ENCODE measurements at places on chromosomes 1 and 21.

GRCh38 chr1:213380865-213381264, 329.8 kb downstream of the RPS6KC1 start:
- DNase-seq, result no peak

GRCh38 chr1:36446746-36447145, 3.5 kb downstream of the OSCP1 start:
- DNase-seq, result no peak

DNA sequence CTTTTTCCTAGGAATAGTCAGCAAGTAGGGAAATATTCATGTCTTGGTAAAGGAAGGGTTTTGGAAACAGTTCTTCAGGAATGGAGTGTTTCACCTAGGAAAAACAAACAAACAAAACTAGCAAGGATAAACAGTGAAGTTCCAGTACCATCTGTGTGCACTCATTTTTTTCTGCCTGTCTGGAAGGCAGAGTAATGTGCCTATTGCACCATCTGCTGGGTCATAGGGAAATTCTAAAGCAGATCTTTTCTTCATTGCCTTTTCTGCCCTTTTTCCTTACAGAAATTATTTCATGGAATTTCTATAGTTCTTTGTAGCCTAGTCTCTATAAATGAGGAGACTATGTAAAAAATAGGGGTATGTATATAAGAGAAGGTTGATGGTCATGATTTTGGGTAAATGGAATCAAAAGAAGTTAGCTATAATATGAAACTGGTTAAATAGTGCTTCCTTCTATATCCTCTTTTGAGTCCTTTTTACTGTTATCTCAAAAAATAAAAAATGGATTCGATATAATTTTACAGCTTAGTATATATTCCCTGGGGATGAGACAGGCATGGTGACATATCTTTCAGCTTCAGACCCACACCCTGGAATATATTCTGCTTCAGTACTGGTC, 3.4 kb upstream of the HRNR start:
- DNase-seq, result peak; percentile 49

DNA sequence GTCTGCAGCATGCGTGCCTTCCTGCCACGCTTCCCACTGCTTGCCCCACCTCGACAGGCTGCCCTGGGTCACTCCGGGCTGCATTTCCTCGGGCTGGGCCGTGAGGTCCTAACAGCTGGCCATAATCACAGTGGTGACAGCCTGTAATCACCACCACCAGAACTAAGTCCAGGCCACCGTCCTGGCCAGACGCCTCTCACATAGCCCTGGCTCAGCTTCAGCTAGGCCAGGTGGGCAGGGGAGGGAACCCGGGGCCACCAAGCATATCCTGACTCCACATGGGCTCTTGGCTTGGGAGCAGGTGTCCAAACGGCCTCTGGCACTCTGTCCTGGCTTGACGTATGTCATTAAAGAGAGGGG, 229.5 kb downstream of the TRABD2B start:
- no peak for DNase-seq

GRCh38 chr1:73593804-73594203, 604.2 kb downstream of the LRRIQ3 start:
- DNase-seq, result no peak

GRCh38 chr1:22903113-22903512, 69.6 kb downstream of the LACTBL1 start:
- peak; percentile 36 for DNase-seq

DNA sequence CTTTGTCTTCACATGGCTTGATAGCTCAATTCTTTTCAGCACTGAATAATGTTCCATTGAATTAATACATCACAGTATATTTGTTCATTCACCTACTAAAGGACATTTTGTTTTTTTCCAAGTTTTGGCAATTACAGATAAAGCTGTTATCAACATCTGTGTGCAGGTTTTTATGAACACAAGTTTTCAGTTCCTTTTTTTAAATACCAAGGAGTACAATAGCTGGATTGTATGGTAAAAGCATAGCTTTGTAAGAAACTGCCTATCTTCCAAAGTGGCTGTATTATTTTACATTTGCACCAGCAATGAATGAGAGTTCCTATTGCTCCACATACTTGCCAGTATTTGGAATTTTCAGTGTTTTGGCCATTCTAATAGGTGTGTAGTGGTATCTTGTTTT, 4.8 kb upstream of the MCOLN2 start:
- no peak for DNase-seq

- peak; percentile 46 for DNase-seq
These were observed 28.2 kb downstream of the BATF3 start for GRCh38 chr1:212671342-212672031.

DNA sequence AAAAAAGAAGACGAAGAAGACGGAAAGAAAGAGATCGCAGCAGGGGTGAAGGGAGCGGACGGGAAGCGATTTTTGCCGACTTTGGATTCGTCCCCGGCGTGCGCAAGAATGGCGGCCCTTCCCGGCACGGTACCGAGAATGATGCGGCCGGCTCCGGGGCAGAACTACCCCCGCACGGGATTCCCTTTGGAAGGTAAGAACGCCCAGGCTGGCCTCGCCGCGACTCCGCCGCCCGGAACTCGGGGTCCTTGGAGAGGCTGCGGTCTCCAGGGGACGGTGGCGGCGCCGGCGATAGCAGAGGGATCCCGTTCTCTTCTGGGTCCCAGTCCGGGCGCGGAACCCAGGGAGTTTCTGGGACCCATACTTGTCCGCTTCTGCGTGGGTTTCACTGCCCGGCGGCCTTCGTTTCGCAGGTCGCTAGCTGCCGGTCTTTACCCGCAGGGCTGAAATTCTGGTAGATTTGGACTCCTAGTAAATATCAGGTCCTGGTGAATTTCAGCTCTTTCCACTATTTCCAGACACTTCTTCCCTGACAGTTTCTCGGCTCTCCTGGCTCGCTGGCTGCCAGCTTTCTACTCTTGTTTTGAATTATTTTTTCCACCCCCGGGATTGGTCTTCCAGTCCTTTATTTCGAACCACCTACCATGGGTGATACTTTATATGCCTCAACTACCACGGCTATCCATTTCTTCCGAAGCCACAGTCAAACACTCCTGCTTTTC, 1.0 kb downstream of the PAX7 start:
- no peak for DNase-seq

DNA sequence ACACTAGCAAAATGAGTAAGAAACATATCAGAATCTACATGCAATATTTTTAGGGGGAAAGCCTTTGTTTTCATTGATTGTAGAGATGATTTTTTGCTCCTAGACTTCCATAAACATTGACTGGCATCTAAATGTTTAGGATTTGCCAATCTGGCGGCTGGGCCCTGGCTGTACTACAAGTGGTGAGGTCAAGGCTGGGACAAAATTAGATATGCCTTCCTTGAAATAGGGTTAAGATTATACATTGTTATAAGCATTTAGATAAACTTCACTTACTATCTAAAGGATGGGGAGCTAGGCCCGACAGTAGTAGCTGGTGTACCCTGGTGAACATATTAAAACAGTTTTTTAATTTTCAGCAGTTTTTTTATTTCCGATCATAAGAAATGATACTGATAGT, 5.2 kb downstream of the NFIA start:
- no peak for DNase-seq

DNA sequence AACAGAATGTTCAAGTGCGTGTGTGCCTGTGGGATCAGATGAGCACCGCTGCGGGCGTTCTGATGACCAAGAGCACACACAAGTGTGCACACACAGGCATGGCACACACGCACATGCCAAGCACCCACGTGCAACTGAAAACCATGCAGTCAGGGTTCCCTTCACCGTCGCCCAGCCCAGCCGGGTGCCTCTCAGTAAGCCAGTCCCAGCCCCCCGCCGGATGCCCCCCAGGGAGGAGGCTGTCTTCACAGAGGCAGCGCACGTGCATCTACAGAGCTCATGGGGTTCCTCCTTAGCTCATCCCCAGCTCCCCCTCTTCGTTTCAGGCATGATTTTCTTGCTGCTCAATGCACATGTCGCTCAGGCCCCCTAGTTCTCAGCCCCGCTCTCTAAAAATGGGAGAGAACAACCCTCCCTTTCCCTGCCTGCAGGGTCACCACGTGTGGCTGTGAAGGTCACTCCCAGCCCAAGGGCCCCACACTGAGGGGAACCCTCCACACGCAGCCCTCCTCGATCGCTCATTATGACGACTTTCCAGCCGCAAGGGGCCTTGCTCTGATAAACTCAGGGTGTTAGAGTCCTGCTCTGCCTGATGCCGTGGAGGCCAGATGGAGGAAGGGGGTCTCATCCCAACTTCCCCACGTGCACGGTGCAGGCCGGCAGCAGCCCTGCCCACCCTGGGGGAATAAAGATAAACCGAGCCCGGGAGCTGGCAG, 30.4 kb upstream of the ARHGEF16 start:
- no peak for DNase-seq

DNA sequence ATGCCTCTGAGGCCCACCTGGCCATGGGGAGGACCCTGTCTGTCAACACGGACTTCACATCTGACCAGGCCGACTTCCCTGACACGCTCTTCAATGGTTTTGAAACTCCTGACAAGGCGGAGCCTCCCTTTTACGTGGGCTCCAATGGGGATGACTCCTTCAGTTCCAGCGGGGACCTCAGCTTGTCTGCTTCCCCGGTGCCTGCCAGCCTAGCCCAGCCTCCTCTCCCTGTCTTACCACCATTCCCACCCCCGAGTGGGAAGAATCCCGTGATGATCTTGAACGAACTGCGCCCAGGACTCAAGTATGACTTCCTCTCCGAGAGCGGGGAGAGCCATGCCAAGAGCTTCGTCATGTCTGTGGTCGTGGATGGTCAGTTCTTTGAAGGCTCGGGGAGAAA, 101.8 kb downstream of the ADARB1 start:
- no peak for DNase-seq

- peak; percentile 98 for DNase-seq
These were observed 68.1 kb downstream of the JAK1 start for GRCh38 chr1:64898107-64898861.

DNA sequence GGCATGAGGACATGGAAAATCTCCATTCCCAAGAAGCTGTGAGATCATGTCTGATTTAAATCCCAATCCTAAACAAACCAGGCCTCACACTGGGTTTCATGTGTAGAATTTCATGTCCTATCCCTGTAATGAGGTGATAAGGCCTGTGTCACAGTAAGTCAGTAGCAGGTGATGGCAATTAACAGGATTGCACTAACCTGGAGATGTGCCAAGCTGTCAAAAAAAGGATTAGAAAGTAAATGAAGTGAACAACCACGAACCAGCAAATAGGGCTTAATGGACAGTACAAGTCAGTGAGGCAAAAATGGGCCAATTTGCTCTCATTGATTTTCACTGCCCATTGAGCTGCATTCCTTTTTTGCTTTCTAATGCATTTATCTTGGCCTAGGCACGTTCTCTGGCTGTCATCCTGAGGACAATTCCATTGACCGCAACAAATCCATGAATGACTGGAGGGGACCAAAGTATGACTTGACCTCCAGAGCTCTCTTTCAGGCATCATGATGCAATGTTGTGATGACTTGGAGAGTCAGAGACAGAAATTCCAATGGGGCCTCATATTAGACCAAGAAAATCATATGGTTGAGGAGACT, 673.6 kb upstream of the ADGRL2 start:
- peak; percentile 60 for DNase-seq

GRCh38 chr1:202711949-202712635, 1.8 kb upstream of the SYT2 start:
- no peak for DNase-seq

DNA sequence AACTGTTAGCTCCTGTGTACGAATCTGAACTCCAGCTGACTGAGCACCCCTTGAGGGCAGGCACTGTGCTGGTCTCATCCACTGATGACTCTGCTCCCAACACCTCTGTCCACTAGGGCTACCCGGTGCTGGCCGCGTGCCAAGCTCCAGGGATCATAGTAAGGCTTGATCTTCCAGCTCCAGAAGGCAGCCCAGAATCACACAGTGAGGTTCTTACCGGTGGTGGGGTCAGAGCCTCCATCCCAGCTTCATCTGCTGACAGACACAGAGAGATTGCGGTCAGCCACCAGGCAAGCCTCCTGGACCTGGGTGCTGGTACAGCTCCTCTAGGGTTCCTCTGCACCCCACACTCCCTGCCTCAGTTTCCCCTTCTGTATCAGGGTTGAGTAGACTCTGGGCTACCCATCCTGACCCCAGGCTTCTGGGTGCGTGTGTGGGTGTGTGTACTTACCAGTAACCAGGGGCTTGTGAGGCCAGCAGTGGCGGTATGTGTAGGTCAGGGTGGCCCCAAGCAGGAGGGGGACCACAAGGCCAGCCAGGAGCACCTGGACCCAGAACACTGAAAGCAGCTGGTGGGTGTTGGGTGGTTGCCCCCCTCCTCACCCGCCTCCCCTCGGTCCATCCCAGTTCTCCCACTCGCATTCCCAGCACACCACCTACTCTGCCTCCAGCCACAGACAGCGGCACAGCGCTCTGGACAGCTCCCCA, 3.4 kb downstream of the TNFRSF25 start:
- DNase-seq, result no peak

GRCh38 chr21:38853421-38853919, 47.7 kb downstream of the ETS2 start:
- DNase-seq, result peak; percentile 99

- peak; percentile 56 for DNase-seq
These were observed 20.2 kb downstream of the DESI2 start for GRCh38 chr1:244672946-244673682.

- DNase-seq, result no peak
These were observed 29.8 kb downstream of the WDR3 start for GRCh38 chr1:117959364-117959763.

GRCh38 chr1:101250222-101250621, 13.4 kb downstream of the S1PR1 start:
- no peak for DNase-seq

DNA sequence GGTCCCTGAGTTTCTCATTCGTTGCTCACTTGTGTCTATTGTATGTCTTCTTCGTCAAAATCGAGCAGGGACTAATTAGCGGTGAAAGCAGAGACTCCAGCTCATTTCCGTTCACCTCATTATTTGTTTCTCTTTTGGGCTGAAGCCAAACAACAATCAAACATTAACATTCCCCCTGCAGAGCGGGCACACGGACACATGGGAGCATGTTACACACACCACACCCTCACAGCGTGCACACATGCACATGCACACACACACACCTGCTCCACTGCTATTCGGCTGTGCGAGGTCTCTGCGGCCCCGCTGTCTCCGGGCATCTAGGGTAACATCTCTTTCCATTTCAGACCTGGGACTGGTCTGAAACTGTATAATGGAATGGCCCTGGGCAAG, 58.5 kb upstream of the LRRC8D start:
- DNase-seq, result no peak

DNA sequence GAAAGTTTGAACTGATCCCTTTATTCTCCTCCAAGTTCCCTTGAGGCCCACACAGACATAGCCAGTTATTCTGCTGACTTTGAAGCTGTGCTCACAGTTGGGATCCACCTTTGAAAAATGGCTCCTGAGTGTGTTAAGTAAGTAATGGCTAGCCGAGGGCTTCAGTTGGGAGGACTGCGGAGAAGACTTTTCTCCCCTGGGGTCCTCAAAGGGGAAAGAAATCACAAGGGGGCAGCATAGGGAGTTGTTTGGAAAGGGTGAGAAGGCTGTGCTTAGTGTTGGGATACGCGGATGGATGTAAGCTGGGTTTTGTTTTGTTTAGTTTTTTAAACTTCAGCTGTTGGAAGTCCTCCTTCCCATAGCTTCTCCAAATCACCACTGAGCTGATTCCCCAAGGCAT, 8.3 kb downstream of the PGM1 start:
- no peak for DNase-seq

GRCh38 chr1:63592536-63593302, 492 bp upstream of the PGM1 start:
- DNase-seq, result no peak
